Bronchial epithelial cell (primary cell): ENCODE measurements at places on chromosomes 13 and 19. TPM values are rescaled to one million over a fixed set of nuclear protein-coding genes. Genes with fewer than 3 reads are reported as not detected.

- DNase-seq: no peak
These were observed 10.3 kb upstream of the LEUTX start for GRCh38 chr19:39768334-39768733.

DNA sequence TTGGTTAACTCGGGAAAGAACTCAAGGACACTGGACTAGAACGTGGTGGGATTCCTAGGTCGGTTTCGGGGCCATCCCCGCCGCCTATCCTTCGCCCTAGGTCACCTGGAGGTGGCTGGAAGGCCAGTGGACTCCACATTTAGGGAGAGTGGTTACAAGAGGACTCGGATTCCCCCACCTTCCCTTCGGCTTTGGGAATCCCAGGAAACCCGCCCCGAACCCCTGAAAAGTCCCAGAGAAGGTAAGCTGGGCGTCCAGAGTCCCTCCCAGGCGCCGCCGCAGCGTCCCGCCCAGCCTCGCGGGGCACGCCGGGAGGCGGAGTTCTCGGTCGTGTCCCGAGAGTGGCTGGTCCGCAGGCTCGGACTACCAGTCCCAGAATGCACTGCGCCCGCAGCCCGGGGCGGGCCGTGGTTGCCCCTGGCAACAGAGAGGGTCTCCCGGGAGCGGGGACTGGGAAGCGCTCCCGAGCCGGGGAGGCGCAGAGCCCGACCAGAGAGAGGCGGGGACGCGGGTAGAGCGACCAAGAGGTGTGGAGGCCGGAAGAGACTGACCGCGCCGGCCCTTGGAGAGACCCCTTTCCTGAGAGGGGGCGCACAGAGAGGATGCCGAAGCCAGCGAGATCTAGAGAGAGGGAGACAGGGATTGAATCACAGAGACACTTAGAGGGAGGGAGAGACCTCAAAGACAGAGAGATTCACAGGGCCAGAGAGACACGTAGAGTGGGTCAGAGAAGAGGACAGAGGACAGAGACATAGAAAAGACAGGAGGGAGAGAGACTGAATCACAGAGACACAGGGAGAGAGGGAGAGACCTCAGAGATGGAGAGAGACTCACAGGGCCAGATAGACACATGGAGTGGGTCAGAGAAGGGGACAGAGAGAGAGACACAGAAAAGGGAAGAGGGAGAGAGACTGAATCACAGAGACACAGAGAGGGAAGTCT is 2.6 kb upstream of the PRKCG start:
- peak; percentile 64 for DNase-seq

Gene IGFL2
- 2.4 TPM in 1 of 2 replicates, not detected in the other for total RNA-seq

Gene LAIR1
- not detected in 2 replicates for total RNA-seq

GRCh38 chr19:35112995-35113688 is 2.5 kb upstream of the FXYD3 start:
- DNase-seq: no peak

Gene NCR1
- not detected in 2 replicates for total RNA-seq

Gene KL
- total RNA-seq: not detected in 2 replicates

DNA sequence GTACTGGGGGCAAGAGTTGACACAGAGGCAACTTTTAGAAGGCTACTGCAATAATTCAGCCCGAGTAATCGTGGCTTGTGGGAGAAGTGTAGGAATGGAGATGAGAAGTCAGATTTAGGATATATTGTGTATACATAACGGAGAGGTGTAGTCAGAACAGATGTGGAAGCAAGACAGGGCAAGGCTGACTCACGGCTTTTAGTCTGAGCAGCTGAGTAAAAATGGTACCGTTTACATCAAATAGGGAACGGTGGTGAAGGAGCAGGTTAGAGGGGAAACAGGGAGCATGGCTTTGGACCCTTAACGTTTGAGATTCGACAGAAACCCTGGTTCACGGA is 796 bp upstream of the LSM14A start:
- peak; percentile 71 for DNase-seq

DNA sequence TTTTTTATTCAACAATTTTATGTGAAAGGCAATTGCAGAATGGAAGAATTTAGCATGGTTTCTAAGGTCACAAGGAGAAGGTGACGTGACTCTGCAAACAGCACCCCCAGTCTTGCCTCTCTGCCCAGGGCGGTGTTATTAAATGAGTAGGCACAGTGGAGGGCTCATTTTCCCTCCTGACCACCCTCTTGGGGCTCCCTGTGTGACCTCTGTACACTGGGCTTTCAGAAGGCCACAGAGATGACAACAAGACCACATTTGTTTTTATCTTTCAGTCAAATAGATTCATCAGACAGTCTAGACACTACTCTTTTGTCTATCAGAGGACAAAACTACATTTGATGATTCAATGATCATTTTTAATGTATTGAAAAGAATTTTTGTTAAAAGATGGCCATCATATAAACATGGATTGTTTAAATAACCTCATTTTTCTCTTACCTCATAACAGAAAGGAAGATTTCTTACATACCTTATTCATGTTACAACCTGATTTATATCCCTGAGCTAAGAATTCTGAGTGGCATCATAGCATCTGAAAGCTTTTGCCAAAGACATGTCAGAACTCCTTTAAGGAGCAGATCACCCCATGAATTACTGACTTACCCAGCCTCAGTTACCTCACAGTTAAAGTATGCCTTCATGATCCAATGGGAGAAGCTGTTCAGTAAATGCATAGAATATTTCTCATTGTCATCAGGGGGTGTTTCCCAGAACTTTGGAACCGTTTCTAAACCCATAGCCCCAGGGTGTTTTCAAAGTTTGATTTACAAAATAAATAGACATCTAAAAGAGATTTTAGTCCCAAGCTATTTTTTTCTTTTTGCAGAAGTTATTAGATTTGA is 184.0 kb upstream of the RFC3 start:
- DNase-seq: peak; percentile 99

DNA sequence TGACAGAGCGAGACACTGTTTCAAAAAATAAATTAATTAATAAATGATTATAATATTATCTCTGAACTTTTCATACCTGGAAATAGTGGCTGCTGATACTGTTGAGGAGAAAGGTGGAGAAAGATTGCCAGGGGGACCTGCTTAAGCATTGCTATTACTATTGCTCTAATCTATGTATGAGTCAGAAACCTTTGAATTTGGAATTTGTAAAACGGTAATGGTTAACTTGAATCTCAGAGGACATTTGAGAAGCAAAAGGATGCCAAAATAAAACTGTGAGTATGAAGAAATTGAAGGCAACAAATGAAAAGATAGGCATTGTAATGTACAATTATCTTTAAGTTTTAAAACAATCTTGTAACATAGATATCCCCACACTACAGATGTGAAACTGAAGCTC is 5.2 kb downstream of the MRPL57 start:
- no peak for DNase-seq
